ENCODE measurements at places on chromosomes 1 and 21.

DNA sequence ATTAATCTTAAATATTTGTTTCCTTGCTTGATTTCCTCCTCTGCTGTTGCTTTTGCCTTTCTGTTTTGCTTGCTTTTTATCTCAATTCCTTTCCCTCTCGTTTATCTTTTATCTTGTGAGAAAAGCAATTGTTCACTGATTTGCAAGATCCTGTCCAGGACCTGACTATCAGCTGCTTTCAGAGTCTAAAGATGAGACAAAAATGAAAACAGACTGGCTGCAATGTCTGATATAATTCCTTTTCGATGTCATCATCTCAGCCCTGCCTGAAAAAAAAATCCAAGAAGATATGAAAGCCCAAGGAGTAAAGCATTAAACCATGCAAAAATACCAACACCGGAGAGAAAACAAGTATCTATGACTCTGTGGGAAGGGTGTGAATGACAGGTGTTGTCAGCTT, 225.5 kb downstream of the PATJ start:
- DNase-seq = no peak

DNA sequence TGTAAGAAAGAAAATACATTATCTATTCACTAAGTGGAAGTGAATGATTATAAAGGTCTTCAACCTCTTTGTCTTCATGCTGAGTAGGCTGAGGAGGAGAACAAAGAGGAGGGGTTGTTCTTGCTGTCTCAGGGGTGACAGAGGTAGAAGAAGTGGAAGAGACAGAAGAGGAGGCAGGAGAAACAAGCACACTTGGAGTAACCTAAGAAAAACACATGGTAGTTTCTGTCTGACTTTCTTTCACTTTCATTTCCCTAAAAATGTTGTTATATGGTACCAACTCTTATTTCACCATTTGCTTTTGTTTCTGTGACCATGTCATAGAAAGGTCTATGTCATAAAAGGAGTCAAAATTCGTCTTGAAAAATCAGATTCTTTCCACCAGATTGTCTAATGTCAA, 696.6 kb upstream of the BRINP3 start:
- peak; percentile 1 for DNase-seq

DNA sequence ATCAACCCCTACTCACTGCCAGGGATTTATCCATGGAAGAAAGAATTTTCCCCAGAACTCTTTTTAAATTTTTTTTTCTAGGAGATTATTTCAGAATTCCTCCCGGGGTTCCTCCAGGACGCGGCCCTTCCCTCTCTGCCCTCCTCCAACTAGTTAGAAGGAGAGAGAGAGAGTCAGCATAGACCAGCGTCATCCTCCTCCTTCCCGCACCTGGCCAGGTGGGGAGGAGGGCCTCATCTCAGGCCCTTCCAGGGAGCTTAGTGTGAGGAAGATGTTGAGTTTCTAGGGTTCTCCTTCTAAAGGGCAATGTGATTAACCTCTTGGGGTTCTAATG, 63.6 kb downstream of the CDK18 start:
- DNase-seq = no peak

GRCh38 chr1:97433094-97433823, 487.6 kb downstream of the DPYD start:
- no peak for DNase-seq

GRCh38 chr1:212819726-212820125, 27.7 kb downstream of the SPATA45 start:
- DNase-seq = peak; percentile 30

DNA sequence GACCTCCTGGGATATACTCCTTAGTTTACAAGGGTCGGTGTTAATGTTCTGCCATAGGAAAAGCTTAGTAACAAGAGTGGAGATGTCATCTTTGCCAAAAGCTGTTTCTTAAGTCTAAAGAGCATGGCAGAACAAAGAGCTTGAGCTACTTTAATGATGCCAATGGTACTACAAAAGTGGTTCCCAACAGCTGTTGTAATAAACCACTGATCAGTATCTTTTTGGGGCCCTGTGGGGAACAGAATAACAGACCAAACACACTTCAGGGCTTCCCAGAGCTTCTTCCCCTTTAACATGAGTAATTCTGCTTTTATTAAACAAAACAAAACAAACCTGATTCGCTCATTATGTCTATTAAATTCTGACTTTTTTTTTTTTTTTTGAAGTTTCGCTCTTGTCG, 116.3 kb downstream of the NCAM2 start:
- no peak for DNase-seq

Measured in small intestine (tissue), 16 donors.